ENCODE measurements at places on chromosomes 3 and 15.

- DNase-seq: no peak
These were observed 252.3 kb upstream of the ARRDC4 start for GRCh38 chr15:97708252-97708651.

DNA sequence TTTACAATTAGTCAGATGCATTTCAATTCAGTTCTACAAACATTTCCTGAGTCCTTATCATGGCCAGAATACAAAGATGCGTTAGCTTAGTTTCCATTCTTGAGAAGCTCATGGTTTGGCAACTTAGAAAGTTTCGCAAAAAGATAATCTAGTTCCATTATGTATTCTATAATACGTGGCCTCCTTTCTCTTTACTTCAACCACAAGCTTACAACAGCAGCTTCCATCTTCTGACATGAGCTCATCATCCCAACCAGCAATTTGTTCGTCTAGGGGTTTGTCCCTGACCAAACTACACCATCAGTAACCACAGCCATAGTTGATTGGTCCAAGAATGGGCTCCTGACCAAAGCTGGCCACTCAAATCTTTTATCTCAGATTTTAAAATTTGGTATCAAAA lies 267.6 kb upstream of the TBC1D5 start:
- no peak for DNase-seq

GRCh38 chr3:24937780-24938179 lies 443.1 kb upstream of the THRB start:
- DNase-seq: no peak

DNA sequence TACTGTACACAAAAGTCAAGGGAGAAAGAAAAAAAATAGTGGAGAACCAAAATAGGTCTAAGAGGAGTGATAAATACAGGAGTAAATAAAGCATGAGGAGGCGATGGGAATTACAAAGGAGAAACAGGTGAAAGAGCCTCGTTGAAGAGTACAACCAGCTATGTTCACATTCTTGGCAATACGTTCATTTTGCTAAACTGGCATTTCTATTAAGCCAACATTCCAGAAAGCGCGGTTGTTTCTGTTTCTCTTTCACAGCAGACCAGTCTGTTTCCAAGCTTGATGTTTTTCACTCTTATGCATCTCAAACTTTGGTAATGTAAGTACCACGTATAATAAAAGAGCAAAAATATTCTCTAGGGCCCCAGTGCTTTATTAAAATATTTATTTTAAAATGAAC lies 74.5 kb downstream of the NSUN3 start:
- no peak for DNase-seq

DNA sequence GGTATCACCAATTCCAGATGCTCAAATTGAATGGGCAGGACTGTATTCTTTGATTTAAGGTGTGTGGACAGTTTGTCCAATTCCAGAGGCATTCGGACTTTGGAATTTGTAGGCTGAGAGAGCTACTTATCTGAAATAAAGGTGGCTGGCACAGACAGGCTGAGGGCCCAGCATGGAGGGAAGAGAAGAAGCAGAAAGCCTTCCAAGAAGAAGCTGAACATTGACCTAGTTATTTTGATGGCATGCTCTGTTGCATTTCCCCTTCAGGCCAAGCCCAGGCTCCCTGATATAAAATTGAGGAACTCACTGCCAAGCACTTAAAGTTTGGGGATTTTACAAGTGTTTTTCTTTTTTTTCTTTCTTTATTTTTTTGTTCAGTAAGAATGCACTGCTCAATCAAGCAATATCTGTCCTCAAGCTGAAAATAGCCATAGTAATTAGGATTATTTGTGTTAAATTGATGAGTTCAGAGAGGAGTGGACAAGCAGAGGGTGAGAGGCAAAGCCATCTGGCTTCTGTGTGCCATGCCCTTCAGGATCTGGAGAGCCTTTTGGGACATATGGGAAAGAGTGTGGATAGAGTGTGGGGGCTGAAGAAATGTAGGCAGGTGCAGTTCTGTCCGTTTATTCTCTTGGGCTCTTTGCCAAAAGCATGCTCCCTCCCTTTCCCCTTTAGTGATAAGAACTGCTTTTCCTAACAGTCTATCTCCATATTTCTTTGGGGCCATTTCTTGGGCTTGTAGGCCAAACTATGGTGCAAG lies 148.9 kb downstream of the OXSM start:
- DNase-seq: no peak

- DNase-seq: no peak
These were observed 88.2 kb downstream of the GMPS start for GRCh38 chr3:155958676-155959075.

DNA sequence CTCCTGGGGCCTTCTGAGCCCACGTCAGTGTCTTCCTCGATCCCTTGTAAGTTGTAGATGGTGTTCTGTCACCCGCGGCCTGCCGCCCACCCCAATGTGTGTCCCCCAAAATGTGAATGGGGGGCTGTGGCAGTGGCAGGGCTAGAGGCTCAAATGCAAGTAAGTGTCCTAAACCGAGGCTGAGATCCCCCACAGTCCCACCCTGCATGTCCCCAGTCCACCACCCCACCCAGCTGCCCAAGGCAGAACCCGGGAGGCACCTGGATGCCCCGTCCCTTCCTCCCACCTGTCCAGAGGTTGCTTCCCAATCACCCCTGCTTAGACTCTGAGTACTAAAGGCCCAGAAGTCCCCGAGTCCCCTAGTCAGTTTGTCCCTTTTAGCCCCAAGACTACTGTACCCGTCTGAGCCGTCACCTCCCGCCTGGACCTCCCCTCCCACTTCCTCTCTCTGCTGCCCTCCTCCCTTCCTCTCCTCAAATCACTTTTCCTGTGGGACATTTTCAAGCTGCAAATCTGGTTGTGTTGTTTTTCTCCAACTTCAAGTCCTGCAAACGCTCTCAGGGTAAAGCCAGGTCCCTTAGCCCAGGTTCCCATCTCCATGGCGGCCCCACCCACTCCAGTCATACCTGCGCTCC lies 11.8 kb upstream of the PLXND1 start:
- no peak for DNase-seq

- no peak for DNase-seq
These were observed 210.4 kb downstream of the TP63 start for GRCh38 chr3:189841473-189842205.

DNA sequence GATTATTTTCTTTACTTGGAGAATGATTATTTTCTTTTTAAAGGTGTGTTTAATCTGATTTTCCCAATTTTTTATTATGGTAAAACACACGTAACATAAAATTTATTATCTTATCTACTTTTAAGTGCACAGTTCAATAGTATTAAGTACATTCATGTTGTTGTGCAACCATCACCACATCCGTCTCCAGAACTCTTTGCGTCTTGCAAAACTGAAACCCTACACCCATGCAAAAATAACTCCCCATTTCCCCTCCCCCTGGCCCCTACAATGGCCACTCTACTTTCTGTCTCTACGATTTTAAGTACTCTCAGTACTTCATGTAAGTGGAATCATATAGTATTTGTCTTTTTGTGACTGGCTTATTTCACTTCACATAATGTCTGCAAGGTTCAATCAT lies 230.7 kb downstream of the SATB1 start:
- no peak for DNase-seq

GRCh38 chr15:40399370-40399769 lies 6.2 kb upstream of the IVD start:
- DNase-seq: no peak

DNA sequence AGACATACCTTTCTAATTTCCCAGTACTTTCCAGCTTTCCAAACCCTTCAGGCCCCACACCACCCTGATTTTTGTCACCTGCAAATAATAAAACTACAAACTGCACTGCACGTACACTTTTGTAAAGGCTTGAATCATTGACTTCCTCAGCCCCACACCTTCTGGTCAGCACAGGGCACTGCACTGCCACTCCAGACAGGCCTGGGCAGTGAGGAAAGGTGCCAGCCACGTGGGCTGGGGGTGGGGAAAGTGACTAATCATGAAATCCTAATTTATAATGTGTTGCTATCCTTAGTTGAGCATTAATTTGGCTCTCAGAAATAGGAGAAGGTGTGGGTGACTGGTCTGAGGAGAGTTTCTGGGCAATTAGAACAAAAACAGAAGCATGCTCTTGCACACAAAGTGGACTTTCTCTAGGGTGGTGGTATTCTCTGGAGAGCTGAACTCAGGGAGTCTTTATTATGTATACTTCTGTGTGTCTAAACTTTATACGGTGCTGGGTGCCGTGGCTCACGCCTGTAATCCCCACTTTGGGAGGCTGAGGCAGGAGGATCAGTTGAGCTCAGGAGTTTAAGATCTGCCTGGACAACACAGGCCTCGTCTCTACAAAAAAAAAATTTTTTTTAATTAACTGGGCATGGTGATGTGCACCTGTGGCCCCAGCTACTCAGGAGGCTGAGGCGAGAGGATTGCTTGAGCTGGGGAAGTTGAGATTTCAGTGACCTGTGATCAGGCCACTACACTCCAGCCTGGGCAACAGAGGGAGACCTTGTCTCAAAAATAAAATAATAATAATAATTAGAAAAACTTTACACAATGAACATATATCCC lies 58.2 kb upstream of the FLNB start:
- no peak for DNase-seq

GRCh38 chr3:63450634-63451363 lies 172.7 kb downstream of the SYNPR start:
- DNase-seq: no peak

DNA sequence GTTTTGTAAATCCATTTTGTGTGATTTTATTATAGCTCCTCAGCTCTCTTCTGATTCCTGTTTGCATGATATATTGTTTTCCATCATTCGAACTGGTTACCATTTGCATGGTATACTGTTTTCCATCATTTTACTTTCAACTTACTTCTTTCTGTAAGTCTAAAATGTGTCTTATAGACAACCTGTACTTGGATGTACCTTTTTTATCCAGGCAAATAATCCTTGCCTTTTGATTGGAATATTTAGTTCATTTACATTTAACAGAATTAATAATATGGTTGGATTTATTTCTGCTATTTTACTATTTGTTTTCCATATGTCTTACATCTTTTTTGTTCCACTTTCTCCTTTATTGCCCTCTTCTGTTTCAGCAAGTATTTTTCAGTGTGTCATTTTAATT lies 62.8 kb downstream of the CHD2 start:
- no peak for DNase-seq

GRCh38 chr15:79431636-79432344 lies at the start of gene MINAR1:
TSS of gene MINAR1 (plus strand) at chr15:79432336. CDS start at chr15:79456148, 23,812 bp downstream.
- DNase-seq: no peak

DNA sequence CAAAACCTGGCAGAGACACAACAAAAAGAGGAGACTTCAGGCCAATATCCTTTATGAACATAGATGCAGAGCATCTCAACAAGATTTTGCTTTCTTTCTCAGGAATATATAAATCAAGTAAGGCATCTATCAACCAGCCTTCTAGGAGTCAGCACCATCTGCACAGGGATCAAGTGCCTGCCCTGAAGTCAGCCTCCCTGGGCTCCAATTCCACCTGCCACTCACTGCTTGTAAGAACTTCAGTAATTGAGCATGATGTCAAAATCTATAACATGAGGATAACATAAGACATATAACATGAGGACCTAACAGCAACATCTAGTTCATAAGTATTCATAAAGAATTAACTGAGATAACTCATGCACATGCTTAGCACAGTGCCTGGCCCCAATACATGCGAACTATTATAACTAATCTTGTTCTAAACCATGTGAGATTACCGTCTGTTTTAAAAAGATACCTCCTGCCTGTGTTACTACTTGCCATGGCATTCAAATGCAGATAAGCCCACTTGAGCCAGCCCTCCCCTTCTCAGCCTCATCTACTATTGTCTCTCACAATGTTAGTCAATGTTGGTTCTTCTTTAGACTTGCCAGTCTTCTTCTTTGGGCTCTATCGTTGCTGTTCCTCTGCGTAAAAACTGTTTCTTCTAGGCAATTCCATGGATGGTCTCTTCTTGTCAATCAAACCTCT lies 91.6 kb downstream of the PLD1 start:
- DNase-seq: no peak

GRCh38 chr3:58036293-58037032 lies 28.2 kb downstream of the FLNB start:
- DNase-seq: no peak

- no peak for DNase-seq
These were observed 88.8 kb upstream of the ABI3BP start for GRCh38 chr3:101081999-101082398.

DNA sequence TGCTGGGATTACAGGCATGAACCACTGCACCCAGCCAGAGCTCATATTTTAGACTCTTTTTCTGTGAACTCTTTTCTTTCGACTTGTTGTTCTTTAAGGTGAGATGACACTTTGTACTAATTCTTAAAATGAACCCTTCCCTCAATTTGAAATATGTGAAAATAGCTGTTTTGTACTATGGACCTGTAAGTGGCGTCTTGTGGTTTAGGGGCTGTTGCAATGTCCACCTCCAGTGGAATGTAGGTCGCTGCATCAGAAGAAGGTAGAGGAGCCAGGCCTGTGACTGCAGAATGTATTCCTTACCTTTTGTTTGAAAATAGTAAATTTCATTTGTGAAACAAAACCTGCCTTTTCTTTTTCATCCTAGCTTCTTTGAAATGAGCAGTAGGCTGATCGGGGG lies 38.9 kb downstream of the FNDC3B start:
- no peak for DNase-seq

DNA sequence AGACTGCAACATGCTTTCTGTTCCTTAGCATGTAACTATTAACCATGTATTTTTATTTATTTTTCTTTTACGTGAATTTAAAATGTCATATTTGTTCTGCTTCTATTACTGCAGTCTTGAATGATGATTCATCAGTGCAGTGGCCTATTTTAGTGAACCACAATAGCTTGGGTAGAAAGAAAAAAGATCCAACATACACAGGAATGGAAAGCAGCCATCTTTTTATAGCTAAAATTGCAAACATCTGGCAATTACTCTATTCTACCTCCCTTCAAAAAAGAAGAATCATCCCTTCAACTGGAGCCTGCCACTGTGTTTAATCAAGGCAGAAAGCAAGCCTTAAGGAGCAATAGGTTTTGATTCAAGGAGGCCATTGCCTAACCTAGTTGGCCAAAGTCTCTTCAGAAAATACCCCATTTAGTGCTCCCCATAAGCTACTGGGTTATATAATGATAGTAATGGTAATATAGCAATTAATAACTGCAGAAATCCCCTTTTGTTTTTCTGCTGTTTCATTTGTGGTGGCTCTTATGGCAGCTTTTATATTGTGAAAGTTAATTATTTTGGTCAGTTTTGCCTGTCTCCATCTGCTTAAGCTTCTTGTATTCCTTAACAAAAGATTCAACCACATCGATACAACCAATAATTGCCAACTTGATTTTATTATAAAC lies 267.3 kb downstream of the LPP start:
- no peak for DNase-seq

GRCh38 chr3:67637255-67637900 lies 17.0 kb downstream of the SUCLG2 start:
- no peak for DNase-seq

GRCh38 chr3:196775938-196776337 lies 36.3 kb downstream of the PAK2 start:
- DNase-seq: no peak

- DNase-seq: no peak
These were observed 880 bp upstream of the CHRNA7 start for GRCh38 chr15:32029409-32029861.

Data from activated naive CD4-positive, alpha-beta T cell treated with Interleukin-2 at 50 U/mL for 16 hours (primary cell).